ENCODE measurements at places on chromosomes 3 and 15. TPM values are rescaled to one million over a fixed set of nuclear protein-coding genes. Genes with fewer than 3 reads are reported as not detected.
A peak's percentile ranks its signal among the peaks of the same experiment; 100 is the strongest.

SLC22A13 gene
- 3.9 TPM for total RNA-seq

- peak overlapping the region; percentile 19 for H3K4me3 ChIP-seq
- no peaks in the 10 kb centered on the region for H3K27me3 ChIP-seq
- no peak for DNase-seq
- H3K27ac ChIP-seq: peak overlapping the region; percentile 44
Measured at GRCh38 chr3:132522353-132522752, 74.7 kb upstream of the ACKR4 start.

RBPMS2 gene
- 2.9 TPM for total RNA-seq

FOXB1 gene
- not detected for total RNA-seq

DUOXA2 gene
- total RNA-seq: not detected

All from dorsolateral prefrontal cortex (tissue), 122 donors.